Myocyte (in vitro differentiated cells): ENCODE measurements at places on chromosomes 4 and X. TPM values are rescaled to one million over a fixed set of nuclear protein-coding genes. Genes with fewer than 3 reads are reported as not detected.
A peak's percentile ranks its signal among the peaks of the same experiment; 100 is the strongest.

DNA sequence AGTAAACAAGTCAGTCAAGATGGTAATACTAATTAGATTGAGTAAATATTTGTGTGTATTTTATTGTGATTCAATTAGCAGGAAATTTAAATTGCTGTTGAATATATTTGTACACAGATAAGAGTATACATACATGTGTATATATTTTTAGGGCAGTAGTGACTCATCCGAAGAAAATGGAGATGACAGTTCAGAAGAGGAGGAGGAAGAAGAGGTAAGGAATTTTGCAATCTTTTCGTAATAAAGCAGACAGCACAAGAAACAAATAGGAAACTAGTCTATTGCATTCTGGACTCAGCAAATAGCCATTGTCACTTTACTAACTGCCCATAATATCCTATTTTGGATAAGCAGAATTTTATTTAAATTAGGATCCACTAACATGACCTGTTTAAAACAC lies 6.6 kb downstream of the IBSP start:
- no peak for DNase-seq

The MAGED4 gene
- total RNA-seq = 1.8 and 18.1 TPM in 2 replicates

The TMEM47 gene
- total RNA-seq = 69.2 and 81.1 TPM in 2 replicates

DNA sequence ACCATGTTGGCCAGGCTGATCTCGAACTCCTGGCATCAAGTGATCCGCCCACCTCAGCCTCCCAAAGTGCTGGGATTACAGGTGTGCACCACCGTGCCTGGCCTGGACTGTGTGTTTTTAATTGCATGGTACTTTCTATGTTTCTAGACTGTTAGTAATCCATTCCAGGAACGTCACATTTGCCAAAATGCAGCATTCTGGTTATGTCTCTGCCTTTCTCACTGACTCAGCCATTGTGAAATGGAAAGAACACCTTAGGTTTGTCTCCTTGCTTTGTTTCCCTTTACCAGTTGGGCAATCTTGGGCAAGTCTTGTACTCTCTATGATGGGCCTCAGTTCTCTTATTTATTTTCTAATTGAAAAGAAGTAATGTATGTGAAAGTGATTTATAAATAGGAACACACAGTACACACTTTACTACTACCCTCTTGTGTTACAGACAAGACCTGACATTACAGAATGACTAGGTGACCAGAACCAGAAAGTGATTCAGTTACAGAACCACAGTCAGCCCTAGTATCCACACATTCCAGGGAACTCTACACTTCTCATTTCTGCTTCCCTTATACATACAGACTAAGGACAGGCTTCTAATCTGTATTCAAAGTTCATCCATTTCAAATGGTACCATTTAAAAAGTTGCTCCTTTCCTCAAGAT lies 187.1 kb downstream of the MGST2 start:
- DNase-seq = no peak

The F8A2 gene
- 0.36 TPM in 1 of 2 replicates, not detected in the other for total RNA-seq

GRCh38 chr4:152357206-152357605 lies 178.7 kb downstream of the FBXW7 start:
- DNase-seq = no peak

The PSAPL1 gene
- not detected in 2 replicates for total RNA-seq

DNA sequence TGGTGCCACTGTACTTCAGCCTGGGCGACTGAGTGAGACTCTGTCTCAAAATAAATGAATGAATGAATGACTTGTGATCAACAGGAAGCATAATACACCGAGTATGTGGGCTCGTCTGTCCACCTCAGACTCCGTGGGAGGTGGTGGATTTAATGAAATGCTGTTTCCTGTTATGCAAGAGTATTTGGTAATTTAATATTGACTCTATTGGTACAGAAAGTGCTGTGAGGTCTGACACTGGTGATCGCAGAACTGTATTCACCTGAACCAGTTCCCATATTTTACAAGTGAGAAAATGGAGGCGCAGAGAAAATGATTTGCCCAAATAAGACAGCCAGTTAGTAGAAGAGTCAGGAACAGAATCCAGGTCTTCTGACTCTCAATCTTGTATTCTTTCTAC lies 423.3 kb downstream of the RAPGEF2 start:
- no peak for DNase-seq

The HSFX2 gene
- total RNA-seq = not detected in 2 replicates

DNA sequence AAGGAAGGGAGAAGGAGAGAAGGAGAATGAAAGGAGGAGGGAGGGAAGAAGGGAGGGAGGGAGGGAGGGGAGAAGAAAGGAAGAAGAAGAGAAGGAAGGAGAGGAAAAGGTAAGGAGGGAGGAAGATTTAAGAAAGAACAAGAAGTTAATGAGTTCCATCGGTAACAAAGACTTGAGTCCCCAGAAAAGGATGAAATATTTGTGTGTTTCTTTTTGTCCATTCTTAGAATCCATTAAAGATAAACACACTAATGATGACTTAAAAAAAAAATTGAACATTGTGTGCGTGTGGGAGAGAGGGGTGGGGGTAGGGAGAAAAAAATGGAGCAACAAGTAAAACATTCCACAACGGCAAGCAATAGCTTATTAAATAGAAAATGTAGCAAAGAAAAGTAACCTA lies 131.4 kb downstream of the THOC2 start:
- DNase-seq = no peak

GRCh38 chrX:22203186-22203585 lies 69.5 kb upstream of the CBLL2 start:
- peak; percentile 49 for DNase-seq

- no peak for DNase-seq
Measured at GRCh38 chr4:6258741-6259140, 10.9 kb upstream of the WFS1 start.

DNA sequence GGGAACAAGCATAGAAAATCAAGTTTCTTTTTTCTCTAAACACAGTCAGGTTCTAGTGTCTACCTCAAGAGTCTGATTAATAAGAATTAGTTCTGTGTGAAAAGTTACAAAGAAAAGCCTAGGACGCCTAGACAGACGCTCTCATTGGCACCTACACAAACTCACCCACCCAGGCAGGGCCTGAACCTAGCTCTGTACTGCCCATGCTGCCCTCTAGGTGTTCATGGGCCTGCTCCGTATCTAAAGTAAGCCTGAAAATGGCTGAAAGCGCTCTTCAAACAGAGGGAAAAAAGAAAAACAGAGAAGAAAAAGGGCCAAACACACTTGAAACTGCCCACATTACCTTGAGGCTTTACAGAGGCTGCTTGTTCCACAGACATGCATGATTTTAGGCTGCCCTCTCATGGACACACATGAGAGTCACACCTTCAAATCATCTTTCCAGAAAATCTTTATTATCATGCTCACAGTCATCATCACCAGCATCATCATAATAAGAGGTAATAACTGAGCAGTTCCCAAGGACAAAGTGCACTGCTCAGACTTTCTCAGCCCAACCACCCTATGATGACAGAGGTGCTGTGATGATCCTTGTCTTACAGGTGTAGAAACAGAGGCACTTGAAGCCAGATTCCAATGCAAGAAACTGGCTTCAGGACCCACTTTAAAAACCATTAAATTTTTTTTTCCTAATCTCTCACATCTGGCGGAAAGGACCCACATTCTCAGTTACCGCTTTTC lies 49.6 kb downstream of the MAP7D2 start:
- peak; percentile 23 for DNase-seq

DNA sequence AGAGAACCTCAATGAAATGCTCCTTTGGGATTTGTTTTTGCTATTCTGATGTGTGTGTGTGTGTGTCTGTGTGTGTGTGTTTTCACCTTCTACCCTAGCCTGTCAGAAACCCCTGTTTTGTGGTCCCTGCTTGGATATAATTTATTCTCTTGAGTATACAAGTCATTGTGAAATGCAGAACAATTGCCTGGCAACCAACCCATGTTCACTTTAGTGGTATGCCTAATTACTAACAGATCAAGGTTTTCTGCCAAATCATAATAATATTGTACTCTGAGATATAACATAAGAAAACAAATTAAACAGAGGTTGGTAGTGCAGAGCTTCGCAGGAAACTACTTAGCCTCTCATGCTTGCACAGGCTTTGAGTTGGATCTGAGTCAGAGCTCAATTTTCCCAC lies 7.0 kb upstream of the TET2 start:
- DNase-seq = no peak
